GDM1 (cell line): ENCODE measurements at places on chromosomes 12 and 14.

GRCh38 chr12:5794156-5794555 lies 150.9 kb downstream of the ANO2 start:
- no peak for DNase-seq

GRCh38 chr14:63956326-63956725 lies 103.5 kb downstream of the SYNE2 start:
- DNase-seq, result no peak

DNA sequence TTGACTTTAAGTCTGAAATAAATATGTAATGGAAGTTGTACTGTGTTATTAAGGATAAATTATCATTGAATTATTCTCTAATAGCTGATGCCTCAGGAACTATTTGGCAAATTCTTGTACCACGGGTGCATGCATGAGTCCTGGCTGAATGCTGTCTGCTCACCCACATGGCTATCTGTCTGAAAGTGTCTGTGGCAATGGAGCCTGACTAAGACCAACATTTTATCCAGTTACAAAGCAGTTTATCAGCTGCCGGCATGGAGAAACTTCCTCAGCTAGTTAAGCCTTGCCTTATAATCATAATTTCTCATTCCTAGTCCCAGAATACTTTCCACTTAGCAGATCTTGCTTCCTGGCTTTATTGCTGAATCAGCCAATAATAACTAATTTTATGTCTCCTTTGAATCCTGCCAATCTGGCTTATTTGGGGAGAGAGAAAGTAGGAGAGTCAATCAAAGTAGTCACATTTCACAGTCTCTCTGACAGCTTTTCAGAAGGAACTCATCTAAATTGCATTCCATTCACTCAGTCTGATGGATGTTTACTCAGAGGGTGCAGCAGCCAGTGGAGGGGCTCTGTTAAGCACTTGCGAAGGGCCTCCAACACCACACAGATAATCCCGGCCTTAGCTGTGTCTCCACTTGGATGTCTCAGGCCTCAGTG lies 280.6 kb upstream of the CLEC14A start:
- DNase-seq, result no peak

DNA sequence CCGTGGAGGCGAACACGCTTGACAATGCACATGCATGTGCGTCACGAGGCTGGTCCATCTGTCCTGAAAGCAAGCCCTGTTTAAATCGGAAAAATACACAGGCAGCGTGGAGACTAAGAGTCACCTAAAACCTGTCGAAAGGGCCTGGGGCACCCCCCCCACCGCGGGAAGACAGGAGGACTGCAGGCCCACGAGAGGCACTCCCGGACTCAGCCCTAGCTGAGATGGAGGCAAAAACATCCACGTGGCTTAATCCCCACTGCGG lies 54.1 kb downstream of the CDC42BPB start:
- DNase-seq, result no peak

GRCh38 chr14:88043529-88044443 lies 38.9 kb downstream of the GPR65 start:
- DNase-seq, result no peak

DNA sequence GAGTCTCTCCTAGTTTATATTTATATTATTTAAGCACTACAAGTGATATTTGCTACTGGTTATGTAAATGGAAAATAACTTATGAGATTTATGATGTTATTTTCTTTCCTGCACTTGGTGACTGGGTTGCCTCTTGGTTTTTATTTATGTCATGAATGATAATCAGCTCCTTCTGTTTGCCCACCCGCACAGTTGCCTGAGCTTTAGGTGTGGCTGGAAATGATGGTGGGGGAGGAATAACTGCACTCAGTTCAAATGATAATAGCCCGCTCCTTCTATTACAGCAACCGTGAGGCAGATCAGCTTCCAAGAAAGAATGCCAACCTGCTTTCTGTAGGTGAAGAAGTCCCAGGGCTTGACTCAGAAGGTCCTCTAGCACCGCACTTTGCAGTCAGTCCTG lies 190.2 kb upstream of the CAND1 start:
- DNase-seq, result no peak

- DNase-seq, result no peak
Measured at GRCh38 chr12:60197589-60197988, 601.8 kb downstream of the SLC16A7 start.

DNA sequence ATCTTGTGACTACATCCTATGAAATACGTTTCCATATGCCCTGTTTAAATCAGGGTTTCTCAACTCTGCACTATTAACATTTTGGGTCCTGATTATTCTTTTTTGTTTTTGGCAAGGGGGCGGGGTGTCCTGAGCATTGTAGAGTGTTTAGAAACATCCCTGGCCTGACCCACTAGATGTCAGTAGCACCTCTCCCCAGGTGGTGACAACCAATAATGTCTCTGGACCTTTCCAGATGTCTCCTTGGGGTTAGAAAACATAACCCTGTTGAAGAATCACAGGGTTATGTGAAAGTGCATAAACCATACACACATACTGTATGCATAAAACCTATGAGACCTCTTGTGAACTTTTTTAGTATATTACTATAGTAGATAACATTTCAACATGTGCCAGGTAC lies 1.4 kb downstream of the ACAD10 start:
- no peak for DNase-seq

DNA sequence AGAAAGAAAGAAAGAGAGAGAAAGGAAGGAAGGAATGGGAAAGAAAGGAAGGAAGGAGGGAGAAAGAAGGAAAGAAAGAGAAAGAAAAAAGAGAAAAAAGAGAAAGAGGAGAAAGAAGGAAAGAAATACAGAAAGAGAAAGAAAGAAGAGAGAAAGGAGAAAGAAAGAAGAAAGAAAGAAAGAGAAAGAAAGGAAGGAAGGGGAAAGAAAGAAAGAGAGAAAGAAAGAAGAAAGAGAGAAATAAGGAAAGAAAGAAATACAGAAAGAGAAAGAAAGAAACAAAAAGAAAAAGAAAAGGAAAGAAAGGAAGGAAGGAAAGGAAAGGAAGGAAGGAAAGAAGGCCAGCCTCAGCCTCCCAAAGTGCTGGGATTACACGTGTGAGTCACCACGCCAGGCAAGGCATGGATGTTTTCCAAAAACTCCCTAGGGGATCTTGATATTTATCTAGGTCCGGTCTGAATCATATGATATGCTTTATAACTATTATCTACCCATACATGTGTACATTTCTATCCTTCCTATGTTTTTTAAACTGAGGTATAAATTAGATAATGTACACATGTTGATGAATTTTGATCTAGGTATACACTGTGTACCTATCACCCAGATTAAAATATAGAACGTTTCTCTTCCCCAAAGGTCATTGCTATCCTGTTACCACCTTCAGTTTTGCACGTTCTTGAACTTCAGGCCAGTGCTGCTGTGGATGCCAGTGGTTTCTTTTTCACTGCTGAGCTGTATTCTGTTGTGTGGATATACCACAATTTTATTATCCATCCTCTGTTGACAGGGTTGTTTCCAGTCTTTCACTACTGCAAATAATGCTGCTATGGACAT lies 177.9 kb downstream of the RBM19 start:
- DNase-seq, result no peak

- no peak for DNase-seq
Measured at GRCh38 chr14:103886304-103887169, 39.2 kb upstream of the PPP1R13B start.

DNA sequence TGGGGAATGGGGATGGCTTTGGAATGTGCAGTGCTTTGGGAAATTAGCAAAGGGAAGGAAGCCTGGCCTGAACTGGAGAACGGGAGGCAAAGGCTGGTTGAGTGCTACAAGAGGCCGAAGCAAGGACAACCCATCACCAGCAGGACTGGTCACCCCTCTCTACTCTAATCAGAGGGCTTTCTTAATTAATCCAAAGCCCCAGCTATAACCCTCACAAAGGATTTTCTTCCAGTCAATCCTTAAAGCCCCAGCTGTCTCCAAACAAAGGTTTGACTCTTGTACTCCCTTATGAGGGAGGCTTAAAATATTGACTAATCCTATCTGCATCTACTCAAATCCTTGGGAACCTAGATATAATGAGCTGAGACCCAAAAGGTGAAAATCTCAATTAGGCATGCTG lies 256.3 kb downstream of the NTF3 start:
- DNase-seq, result no peak

DNA sequence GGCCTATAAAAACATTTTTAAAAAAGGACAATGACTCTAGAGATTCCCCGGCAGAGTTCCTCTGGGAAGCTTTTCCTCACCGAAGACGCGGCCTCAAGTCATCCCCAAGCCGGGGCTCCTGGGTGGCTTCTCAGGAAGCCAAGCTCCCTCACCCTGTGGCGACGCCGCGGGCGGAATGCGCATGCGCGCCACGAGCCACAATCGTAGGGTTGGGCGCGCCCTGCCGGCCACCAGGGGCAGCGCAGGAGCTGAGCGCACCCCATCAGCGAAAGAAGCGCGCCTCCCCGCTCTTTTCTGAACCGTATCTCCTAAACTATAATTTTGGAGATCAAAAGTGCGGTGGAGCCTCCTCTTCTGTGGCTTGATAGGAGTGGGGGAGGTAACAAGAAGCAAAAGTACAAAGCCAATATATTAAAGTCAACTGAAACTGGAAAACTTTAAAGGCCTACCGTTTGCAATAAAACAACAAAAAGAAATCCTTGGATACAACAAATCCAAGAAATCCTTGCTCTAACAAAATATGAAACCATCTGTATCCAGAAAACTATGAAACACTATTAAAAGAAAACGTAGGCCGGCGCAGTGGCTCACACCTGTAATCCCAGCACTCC lies 17.4 kb upstream of the CHFR start:
- DNase-seq, result no peak

- no peak for DNase-seq
Measured at GRCh38 chr12:32159925-32160324, 53.3 kb downstream of the BICD1 start.

DNA sequence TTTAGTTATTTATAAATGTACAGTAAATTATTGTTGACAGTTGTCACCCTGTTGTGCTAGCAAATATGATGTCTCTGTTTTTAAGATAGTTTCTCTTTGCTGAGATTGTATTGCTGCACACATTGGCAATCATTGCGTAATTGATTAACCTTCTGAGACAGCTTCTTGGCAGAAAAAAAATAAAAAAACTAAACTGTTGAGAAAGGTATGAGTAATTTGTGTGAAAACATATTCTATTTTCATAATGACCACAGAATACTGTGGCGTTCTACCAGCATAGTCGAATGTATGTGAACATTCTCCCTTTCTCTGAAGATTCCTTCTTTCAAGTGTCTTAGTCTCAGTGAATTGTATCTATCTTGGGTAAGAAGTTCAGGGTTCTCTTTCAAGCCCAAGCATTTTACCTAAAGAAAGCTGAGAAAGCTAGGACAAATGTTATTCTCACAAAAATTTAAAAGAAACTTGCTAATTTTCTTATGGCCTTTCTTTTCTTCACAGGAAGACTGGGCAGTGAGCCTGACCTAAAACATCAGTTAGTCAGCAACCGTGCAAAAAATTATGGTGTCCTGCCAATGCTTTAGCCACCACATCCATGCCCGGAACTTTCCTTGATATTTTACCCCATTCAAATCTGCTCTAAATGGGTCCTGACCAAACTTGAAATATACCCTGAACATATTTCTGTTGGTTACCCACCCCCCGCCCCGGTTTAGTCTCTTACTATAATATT lies 69.0 kb upstream of the REP15 start:
- DNase-seq, result no peak

DNA sequence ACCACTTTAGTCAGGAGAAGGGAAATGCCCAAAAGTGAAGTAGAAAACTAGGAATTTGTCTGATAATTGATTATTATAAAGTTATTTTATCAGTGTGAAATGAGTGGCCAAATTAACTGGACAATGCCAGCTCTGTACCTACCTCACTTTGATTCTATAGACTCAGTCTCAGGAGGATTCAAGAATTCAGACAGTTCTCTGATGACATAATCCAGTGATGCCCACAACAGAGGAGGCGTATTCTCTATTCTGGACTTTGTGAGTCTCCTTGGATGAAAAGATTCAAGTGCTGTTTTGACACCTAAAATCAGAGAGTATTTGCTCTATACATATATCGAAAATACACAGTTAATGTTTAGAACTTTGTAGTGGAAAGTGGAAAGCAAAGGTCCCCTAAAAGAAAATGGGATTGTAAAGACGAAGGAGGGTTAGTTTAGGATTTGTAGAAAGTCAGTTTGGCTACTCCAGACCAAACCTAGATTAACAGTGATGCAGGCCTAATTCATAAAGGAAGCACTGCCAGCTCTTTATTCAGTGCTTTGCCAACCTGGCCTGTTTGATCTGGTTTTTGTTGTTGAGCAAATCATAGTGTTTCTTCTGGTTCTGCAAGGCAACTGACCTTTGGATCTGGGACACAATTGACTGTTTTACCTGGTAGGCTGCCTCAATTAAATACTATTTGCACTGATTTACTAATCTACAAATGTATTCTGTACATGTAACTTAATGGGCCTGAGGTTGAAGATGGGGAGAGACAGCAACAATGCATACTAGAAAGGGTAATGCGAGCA lies 67.4 kb downstream of the DAD1 start:
- no peak for DNase-seq

DNA sequence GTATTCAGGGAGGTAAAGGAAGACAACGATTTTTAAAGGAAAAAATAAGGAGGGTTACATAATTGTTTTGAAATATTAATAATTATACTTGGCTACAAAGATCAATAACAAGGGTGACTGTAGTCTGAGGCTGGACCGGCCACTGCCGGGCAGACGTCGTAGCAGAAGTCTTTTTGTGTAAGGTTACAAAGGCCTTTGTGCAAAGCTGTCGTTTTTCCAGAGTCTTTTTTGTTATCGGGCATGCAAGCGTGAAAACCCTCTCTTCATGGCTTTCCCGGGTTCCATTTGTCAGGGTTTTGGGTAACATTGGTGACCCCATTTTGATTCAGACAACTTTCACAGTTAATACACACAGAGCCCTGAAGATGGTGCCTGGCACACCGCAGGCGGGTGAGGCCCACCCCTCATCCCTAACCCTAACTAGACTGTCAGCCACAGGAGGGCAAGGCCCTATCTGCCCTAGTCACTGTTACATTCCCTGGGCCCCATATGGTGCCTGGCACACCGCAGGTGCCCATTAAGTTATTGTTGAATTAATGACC lies 31.3 kb downstream of the RILPL1 start:
- no peak for DNase-seq
